Posterior cingulate gyrus (tissue), 11 donors: ENCODE measurements at places on chromosomes 7 and 10.

DNA sequence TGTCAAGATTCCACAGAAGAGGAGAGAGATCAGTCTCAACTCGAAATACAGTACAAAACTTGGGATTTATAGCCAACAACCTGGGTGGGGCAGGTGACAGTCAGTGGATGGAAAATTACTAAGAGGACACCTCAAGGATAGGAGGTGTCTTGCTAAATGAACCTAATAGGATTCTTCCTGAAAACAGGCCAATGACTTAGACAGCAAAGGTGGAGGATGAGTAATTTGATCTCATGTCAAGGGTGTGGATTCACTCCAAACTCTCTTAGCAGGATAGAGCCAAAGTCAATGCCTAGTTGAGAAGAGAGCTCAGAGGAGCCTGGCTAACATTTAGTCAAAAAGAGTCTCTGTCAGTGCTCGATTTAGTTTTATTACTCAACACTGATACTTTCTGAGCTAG is 106.7 kb upstream of the INSYN2A start:
- DNase-seq, result no peak

GRCh38 chr10:785089-785860 is 95.8 kb upstream of the DIP2C start:
- DNase-seq, result no peak

DNA sequence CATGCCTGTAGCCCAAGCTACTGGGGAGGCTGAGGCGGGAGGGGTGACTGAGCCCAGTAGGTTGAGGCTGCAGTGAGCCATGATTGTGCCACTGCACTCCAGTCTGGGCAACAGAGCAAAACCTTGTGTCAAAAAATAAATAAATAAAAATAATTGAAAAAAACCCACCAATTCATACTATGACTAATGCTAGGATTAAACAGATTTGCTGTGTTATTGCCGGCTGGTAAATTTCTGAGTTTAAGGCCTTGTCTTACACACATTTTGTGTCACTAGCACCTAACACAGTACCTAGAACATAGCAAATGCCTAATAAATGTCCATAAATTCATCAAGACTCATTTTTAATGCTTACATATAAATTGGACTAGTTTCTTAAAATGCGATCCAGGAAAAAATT is 8.7 kb downstream of the ESYT2 start:
- no peak for DNase-seq

- no peak for DNase-seq
Observed at GRCh38 chr7:102064361-102065025, 222.2 kb upstream of the SH2B2 start.

DNA sequence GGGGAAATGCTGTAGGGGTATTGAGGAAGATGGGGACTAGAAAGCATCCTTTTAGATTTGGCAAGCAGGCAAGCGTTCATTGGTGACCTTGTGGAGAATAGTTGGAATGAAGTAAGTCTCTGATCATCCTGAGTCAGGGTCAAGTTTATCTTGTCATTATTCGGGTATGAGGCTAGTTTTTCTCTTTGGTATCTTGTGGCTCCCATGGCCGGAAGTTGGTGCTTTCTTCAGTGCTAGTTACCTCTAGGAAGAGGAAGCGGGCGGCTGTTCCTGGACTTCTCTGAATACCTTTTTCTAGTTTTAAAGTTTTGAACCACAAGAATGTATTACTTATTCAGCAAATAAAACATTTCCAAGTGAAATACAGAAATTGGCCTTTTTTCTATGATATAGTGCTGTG is 9.2 kb downstream of the CREM start:
- DNase-seq, result no peak

DNA sequence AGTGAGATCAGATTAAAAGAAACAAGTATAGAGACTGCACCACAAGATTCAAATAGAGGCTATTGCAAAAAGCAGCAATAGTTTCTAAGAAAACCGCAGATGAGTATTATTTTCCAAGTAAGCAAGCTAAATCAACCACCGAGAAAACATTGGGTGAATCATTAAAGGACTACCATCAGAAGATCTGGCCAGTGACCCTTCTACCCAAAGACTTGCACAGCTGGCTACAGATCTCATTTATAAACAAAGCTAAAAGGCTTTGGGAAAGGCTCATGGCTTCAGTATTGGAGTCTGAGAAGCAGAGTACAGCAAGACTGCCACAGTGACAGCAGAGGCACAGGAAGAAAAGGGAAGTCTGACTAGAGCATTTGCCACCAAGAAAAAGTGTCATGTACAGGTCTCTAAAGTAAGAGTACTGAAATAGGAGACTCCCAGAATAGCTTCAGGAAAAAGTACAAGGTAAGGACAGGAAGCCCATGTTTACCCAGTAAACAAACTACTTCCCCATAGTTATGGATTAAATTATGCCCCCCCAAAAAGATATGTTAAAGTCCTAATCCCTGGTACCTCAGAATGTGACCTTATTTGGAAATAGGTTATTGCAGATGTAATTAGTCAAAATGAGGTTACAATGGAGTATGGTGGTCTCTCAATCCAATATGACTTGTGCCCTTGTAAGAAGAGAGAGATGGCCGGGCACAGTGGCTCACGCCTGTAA is 19.0 kb downstream of the STEAP1 start:
- DNase-seq, result no peak

- DNase-seq, result no peak
Observed at GRCh38 chr10:917416-917720, 14.1 kb downstream of the LARP4B start.
